ENCODE measurements at places on chromosomes 2 and 18.

- DNase-seq: peak; percentile 77
These were observed at the start of the genes ASB3 and ERLEC1 for GRCh38 chr2:53786705-53787613. TSS of gene ASB3 (minus strand) at chr2:53786953. CDS start at chr2:53765572, 21,381 bp downstream. TSS of gene ERLEC1 (plus strand) at chr2:53787044. CDS start at chr2:53787211, 167 bp downstream.

GRCh38 chr2:176122683-176123410 is at the start of gene HOXD9:
TSS of gene HOXD9 (plus strand) at chr2:176122719. CDS start at chr2:176122769, 50 bp downstream.
- no peak for DNase-seq

- no peak for DNase-seq
These were observed 20.5 kb upstream of the RNF149 start for GRCh38 chr2:101329026-101329425.

DNA sequence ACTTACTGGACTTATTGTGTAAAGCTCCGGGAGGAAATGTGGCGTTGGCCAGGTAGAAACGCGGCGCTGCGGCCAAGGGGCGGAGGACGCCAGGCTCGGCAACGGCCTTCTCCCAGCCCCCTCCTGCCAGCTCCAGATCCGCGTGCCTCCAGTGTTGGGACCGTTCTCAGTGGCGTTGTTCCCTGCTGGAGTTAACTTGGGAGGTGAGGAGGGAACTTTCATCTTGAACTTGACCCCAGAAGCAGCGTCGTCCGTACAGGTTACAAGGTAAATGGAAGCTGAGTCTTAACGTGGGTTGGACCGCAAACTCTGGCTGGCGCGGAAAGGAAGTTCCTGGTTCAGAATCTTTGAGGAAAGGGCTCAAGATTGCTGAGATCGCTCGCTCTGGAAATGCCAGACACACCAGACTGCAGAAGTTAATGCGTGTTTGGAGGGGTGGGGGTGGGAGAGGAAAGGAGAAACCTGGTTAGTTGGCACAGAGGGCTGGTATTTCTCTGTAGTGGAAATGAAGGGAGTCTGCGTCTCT is 1.3 kb downstream of the TANC1 start:
- DNase-seq: no peak

- DNase-seq: no peak
These were observed 547.6 kb downstream of the NRXN1 start for GRCh38 chr2:50484371-50484770.

- no peak for DNase-seq
These were observed 2.7 kb downstream of the PPP1R1C start for GRCh38 chr2:181988154-181988924.

All from stimulated activated CD8-positive, alpha-beta memory T cell treated with anti-CD3 and anti-CD28 coated beads, Interleukin-7, amount 100 ng/mL, for 4 hours (primary cell).